HT-29 (cell line): ENCODE measurements at places on chromosomes 6 and 20.

DNA sequence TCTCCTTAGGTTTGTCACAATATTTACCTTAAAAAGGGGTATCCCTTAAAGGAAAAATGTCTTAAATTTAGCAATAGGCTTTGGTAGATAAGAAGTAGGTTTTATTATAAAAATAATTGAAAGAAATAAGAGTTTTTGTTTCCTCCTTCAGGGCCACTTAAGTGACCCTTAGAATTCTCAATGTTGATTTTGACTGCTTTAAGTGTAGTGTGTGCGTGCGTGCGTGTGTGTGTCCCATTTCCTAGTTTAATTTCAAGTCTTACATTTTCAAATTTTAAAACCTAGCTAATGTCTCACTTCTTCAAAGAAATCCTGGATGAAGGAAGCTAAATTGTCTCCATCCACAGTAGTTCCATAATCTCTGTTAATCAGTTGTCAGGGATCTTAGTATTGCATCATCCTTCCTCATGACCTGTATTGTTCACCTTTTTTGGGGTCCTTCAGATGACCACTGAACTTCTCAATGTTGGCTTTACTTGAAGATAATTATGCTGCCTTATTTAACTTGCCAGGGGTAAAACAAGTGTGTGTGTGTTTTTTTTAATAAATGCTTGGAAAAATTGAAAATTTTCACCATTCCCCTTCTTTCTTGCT, 50.7 kb upstream of the TFB1M start:
- DNase-seq: no peak

GRCh38 chr20:16761305-16761829, 13.2 kb downstream of the OTOR start:
- peak; percentile 79 for DNase-seq

DNA sequence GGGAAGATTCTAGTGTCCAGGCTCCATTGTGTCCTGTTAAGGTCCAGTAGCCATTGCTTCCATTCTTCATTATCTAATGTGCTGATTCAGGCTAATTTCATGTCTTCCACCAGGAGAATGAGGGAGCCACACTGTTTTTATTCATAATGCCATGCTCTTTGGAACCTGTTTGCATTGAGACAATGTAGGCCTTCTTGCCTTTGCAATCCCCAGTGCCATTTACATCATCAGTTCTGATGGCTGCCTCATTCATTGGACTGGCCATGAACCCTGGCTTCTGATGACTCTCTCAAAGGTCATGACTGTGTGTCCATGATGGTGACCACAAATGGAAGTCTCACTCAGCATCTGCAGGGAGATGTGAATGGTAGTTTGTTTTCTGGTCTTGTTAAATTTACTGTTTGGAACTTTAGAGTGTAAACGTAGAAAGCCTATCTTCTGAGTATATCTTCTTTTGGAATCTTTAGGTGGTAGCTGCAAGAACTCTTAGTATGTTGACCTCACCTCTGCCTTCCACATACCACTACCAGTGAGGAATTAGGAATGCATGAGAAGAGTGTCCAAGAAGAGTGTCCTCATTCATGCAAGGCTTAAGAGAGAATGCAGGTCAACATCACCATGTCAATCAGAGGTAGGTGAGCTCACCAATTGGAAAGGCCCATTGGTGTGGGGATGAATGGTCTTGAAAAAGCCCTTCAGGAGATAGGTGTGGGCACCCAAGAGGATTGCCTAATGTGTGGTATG, 42.9 kb upstream of the ZFP64 start:
- no peak for DNase-seq

DNA sequence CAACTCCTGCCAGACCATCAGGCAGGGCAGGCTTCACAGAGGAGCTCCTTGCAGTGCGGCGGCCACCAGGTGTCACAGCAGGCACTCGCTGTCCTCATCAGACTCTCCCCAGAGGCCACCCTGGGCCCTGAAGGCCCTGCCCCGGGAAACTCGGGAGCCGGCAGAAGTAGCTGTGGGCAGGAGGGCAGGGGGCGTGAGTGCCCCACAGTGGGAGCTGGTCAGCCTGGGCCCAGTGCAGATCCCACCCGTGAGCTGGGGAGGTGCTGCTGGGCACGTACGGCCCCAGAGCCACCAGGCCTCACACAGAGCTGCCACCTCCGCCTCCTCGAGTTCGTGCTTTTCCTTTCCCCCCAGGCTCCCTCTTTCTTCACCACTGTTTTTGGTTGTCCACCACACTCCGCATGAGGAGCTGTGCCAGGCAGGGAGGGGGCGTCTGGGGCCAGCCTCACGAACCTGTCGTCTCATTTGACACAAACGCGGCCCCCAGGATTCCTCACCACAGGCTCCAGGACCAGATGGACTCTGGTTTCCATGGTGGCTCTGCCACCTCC, 33.8 kb downstream of the FRMD1 start:
- DNase-seq: no peak

DNA sequence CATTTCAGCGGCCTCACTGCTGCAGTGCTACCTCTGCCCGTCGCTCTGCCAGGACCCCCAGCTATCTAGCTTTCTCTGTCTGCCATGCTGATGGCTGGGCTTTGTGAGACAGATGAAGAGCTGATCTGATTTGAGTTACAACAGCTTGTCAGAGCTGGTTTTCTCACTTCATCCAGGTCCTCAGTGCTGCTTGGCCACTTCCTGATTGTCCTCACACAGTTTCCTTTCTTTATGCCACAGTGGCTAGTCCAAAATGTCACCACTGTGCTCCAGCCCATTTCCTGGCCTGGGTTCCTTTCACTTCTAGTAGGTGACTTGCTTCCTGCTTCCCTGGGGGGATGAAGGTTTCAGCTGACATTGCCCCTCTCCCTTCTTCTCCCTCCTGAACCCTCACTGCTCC, 35.4 kb downstream of the FNDC1 start:
- DNase-seq: no peak

- no peak for DNase-seq
Measured at GRCh38 chr6:43705996-43706395, 18.4 kb upstream of the MRPS18A start.

- DNase-seq: no peak
Measured at GRCh38 chr20:39799366-39799965, 837.3 kb downstream of the DHX35 start.

GRCh38 chr6:48290595-48290994, 179.6 kb upstream of the PTCHD4 start:
- DNase-seq: no peak

GRCh38 chr6:157316871-157317814, 6.2 kb downstream of the TMEM242 start:
- DNase-seq: peak; percentile 62

DNA sequence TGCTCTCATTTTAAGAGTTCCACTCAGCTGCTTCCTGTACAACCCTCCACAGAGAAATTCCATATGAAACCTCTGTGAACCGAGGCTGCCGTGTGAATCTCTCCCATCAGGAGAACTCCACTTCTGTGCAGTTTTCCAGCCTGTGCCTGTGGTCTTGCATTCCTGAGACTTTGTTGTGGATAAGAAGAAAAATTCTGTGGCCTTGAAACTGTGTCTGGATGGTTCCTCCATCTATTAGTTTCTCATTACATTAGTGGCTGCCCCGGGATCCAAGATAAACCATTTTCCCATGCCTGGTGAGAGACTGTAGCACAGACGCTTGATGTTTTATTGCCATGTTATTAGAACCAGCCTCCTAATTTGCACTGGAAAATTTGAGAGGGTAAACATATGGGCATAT, 40.8 kb upstream of the TIAM2 start:
- no peak for DNase-seq

GRCh38 chr20:44717986-44718385, 2.8 kb downstream of the CCN5 start:
- no peak for DNase-seq

- DNase-seq: no peak
Measured at GRCh38 chr6:157035546-157035945, 258.4 kb downstream of the ARID1B start.

- peak; percentile 79 for DNase-seq
Measured at GRCh38 chr6:135423649-135424128, 73.9 kb downstream of the AHI1 start.

DNA sequence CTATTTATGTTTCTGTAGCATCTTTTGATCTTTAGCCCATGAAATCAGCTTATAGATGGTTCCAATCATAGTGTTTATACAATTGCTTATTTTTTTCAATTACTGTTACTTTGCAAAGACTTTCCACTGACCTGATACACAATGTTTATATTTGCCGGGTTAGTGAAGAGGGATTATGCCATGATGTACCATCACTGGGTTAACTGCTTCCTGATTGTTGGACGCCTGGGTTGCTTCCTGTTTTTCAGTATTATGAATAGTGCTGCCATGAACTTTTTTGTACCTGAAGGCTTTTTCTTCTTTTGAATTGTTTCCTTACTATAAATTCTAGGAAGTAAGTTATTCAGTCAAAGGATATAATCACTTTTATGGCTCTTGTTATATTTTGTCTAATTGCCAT, 6.9 kb downstream of the MANBAL start:
- DNase-seq: no peak

DNA sequence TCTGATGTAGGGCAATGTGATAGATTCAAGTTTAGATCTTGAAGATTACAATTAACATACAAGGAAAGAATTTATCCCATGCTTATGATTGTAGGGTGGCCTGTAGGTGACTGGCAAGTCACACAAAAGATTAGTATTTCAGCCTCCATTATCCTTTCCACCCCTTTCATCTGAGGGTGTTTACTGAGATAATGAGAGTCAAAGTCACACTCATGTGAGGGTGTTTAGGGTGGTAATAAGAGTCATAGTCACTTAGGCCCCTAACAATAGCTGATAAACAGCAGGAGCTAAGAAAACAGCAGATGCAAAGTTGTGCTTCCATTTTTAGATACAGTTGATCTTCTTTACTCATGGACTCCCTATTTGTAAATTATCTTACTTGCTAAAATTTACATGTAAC, 11.4 kb downstream of the FAM184A start:
- no peak for DNase-seq

DNA sequence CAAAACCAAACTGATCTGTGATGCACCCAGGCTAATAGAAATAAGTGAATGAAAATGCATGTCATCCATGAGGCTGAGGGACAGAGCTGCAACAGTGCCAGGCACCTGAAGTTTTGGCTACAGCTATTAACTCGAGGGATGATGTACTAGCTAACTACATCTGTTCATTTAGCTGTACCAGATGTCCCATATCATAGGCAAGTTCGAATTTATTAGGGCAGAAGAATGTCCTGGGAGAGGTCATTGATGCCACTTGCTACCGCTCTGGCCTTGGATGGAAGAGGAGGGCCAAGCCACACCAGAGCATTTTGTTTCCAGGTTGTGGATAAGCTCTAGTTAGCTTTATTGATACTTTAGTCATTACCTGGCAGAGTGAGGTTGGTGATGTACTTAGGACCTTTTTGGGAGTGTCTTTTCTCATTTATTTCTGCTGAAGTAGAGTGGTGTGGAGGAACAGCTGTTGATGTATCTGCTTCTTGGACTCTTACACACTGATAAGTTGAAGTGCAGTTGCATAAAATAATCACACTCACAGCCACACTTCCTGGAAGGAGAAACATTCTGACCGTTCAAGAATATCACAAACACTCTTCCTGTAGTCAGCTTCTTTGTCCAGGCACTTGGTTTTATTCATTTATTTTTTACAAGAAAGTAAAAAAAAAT, 8.2 kb downstream of the ZFAND3 start:
- DNase-seq: no peak

DNA sequence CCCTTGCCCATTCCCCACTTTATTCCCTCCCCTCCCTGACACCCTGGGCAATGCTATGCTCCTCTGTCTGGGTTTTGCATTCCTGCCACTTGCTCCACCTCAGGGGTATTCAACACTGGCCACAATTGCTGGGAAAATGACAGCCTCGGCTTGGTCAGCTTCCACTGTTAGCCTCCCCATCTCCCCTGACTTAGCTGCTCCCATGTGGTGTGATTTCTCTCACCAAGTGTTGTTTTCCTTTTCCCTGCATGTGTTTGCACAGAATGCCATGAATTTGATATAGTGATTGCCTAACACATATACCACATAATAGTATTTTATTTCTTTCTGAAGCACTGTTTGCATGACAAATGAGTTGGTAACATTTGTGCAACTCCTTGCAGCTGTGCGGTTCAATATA, 1.4 kb upstream of the LEMD2 start:
- no peak for DNase-seq

DNA sequence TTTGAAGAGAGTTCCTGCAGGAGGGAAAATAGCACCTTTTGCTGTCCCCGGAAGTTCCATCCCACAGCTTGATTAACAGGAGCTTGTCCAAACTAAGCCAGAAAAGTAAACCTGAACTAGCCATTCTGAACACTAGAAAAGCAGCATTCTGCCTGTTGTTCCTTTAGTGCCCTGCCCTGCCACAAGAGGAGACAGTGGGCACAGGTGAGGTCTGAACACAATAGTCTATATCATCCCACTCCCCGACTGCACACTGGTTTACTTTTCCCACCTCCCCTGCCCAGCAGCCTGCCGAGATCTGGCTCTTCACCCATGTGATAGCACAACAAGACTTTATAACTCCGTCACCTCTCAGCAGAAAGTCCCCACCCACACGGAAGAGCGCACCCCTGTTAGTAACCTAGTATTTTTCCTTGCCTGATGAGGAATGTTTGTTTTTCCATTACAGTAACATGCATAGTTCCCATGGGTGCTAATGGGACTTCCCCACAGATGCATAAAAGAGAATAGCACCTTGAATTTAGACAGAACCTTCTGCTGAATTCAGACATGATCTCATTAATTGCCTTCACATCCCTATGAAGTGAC, 59.7 kb downstream of the TFAP2A start:
- peak; percentile 20 for DNase-seq

GRCh38 chr20:18662279-18663040, 74.6 kb downstream of the DTD1 start:
- DNase-seq: no peak

- DNase-seq: no peak
Measured at GRCh38 chr6:80767808-80768207, 661.3 kb downstream of the BCKDHB start.

DNA sequence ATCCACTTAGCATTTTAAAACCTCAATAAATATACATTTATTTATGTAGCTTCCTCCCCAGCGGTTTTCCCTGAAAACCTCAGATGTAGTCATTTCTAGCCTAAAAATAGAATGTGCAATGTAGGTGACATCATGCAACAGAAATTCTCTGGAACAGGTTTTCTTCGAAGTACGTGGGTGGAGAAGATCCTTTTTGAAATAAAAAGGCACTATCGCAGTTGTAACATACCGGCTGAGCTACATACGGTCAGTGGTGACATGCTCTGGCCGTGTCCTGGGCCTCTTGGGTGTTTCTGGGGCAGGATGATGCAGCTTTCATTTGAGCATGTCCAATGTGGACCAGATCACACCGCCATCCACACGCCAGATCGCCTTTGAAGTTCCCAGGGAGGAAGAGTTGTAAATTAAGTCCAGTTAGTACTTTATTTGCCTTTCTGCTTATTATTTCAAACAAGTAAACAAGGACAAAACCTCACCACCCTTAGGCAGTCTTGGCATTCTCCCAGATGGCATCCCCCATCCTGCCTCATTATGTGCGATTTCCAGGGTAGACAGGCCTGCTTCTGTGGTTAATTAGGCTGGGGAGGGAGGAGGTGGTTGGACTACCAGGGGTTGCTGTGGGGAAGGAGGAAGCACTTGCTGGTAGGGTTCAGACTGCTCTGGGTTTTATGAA, 109.5 kb upstream of the CLDN20 start:
- peak; percentile 15 for DNase-seq
